Fibroblast of upper back skin (primary cell): ENCODE measurements at places on chromosomes 11 and 22.

DNA sequence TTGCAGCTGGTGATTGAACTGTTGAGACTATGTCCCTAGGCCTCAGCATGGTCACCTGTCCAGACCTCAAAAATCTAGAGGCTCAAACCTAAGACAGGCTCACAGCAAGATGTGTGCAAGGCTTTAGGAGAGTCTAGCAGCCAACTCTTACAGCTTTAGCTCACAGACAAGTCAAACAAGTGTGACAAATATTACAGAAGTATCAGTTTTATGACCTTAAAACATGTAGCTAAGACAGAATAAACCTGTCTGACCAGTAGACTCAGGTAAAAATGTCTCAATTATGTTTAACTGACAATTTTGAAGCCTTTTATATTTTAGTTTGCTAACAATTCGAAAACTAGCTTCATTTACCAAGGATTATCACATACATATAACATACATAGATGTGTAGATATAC lies 80.0 kb upstream of the HTATIP2 start:
- no peak for DNase-seq

GRCh38 chr11:8638300-8638699 lies 44.2 kb downstream of the TRIM66 start:
- DNase-seq, result peak; percentile 55

- peak; percentile 28 for DNase-seq
Measured at GRCh38 chr11:63445720-63446119, 45.2 kb downstream of the PLAAT5 start.

DNA sequence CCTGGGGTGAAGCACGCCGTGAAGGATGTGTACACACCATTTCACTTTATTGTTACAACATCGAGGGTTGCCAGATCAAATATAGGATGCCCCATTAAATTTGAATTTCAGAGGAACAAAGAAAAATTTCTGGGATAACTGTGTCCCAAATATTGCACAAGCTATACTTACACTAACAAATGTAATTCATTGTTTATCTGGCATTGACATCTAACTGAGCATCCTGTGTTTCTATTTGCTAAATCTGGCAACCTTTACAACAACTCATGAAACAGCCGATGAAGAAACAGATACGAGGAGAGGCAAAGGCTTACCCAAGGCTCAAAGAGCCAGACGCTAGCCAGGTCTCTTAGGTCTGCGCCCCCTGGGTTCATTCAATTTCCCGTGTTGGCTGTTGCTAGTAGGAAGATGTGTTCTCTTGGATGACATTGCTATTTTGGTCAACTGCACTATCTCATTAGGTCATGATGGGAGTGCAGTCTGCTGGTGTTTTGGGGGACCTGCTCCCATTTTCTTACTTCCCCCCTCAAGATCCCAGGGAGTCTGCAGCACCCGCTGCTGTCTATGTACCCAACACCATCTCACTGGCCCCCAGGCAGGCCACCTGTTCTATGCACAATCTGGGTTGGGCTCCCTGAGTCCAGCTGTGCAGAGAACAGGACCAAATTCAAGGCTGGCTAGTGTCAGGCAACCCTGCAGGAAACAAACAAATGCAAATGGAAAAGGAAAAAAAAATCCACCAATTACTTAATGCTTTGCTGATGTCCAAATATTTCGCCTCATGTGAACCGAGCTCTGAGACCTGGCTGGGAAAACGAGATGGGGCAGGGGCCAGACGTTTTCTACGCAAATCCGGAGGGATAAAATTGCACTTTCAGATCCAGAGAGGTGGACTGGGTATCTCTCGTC lies 560.9 kb downstream of the MIAT start:
- DNase-seq, result no peak

DNA sequence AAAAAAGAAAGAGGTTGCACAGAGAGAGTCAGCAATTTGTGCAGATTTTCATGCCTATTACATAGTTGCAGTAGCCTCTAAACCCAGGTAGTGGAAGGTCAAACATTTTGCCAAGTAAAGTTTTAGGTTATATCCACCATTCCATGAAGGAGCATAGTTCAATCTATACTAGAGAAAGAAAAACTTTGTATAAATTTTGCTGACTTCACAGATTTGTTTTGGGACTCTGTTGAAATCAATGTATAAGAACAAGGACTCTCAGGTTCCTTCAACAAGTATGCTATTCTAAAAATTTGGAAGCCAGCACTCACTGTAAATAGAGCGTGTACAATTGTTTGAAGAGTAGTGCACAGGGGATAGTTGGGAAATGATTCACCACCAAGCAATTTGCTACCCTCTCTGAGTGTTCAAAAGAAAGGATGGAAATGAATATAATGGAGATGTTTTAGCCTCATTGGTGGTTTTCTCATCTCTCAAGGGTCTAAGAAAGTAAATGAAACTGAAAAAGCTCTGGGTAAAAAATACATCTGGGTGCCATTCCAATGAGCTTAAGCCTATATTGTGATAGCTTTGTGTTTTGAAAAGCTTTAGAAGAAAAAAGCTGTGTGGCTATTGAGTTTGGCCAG lies 508.4 kb upstream of the LUZP2 start:
- peak; percentile 95 for DNase-seq

GRCh38 chr11:8296038-8296649 lies 32.5 kb upstream of the LMO1 start:
- no peak for DNase-seq
